ENCODE measurements at places on chromosomes 6 and 20. TPM values are rescaled to one million over a fixed set of nuclear protein-coding genes. Genes with fewer than 3 reads are reported as not detected.

Gene LIN28B
- total RNA-seq = 2.3 TPM

Gene POM121L2
- total RNA-seq = not detected

Gene DSP
- 3.4 TPM for total RNA-seq

Gene RBPJL
- not detected for total RNA-seq

Gene ALDH8A1
- total RNA-seq = 0.03 TPM

GRCh38 chr6:43970068-43970912 lies 157.0 kb downstream of the MRPL14 start:
- no peak for DNase-seq

GRCh38 chr6:154543628-154544027 lies 33.1 kb upstream of the CNKSR3 start:
- DNase-seq = no peak

- DNase-seq = no peak
These were observed 28.5 kb downstream of the KDM1B start for GRCh38 chr6:18183766-18184165.

DNA sequence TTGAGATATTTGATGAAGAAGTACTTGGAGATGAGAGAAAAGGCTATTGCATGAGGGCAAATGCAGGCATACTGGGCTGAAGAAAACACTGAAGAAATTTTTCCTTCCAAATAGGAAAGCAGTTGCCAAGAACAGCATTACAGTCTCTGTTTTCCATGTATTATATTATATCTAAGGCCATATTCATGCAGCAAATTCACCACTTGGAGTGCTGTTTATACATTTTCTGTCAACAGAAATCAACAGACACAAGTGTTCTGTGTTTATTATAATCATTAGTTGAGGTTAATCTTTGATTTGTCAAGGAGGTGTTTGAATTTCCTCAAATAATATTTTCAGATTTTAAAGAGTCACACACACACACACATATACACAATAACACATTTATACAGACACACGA lies 268.8 kb upstream of the PLCB4 start:
- no peak for DNase-seq

- DNase-seq = no peak
These were observed 588.9 kb downstream of the RFPL4B start for GRCh38 chr6:112936079-112936472.

Measured in HT1080 (cell line).